HCT116 (cell line): ENCODE measurements at places on chromosomes 16 and 17. TPM values are rescaled to one million over a fixed set of nuclear protein-coding genes. Genes with fewer than 3 reads are reported as not detected.

GRCh38 chr17:4340914-4341615 lies 25.4 kb downstream of the UBE2G1 start:
- no peak for DNase-seq

DNA sequence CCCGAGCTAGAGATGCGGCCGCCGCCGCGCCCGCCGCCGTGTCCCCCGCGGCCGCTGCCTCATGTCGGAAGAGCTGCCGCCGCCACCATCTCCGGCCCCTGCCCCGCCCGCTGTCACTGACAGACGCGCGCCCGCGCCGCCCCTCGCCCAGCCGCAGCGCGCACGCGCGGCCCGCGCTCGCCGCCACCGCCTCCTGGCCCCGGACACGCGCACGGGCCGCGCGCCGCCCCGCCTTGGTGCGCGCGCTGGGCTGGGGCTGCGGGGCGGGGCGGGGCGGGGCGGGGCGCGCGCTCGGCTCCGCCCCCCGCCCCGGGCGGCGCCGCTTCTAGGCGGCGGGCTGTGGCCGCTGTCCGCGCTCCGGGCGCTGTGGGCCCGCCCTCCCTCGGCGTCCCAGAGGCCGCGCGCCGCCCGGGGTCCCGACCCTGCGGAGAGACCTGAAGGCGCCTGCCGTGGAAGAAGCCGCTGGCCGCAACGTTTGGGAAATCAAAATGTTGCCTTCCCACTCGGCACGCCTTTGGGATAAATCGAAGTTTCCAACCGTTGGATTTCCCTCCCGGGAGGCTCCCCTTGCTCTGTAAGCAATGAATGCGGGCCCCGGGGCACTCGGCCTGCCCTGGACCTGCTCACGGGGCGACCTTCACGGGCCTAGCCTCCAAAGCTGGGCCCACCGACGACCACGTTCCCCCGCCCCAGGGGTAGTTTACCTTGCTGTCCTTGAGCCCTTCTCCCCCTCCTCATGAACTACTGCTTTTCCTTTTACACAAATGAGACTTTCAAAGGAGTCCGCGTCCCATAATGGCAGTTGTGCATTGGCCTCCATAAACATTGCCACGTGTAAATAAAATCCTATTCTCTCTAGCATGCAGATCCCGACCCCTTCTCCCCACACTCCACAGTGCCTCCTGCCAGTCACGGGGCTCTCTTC lies at the start of gene ADCY9:
Gene ADCY9, minus strand, starts transcription at position 118 of the 925 bp plus-strand sequence. CDS start 1,000 bp downstream, outside the sequence.
- DNase-seq, result peak; percentile 16

CDK5R1 gene
- total RNA-seq, result 5.4 TPM

DNA sequence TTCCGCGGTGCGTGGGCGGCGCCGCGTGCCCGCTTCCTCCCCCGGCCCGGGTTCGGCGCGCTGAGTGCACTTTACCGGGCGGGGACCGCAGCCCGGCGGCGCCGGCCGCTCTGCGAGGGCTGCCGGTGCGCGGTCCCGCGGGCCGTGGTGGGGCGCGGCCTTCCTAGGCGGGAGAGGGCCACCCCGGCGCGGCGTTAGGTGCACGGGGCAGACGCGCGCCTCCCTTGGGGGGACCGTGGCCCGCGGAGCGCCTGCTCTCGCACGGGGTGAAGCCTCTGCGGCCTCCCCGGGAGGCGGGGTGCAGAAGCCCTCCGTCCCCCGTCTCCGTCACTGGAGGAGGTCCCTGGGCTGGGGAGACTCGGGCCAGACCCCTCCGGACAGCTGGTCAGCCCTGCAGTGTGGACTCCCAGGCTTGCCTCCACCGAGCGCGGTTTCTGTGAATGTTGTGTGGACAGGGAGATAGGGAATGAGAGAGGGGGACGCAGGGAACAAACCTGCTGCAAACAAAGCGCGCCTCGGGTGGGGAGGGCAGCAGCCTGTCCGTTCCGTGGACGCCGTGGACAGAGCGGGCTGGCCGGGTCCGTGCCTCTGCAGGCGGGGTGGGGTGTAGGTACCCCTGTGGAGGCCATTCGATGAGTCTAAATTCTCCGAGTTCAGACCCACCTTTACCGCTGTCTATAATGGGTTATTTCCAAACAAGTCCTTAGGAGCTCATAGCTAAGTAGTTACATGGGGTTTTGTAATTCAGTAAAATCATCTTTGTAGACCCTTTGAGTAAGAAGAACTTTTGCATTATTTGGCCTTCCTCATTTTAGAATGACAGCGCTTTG lies 721 bp downstream of the TBCD start:
- DNase-seq, result no peak

- DNase-seq, result no peak
Observed at GRCh38 chr17:80704894-80705293, 160.3 kb downstream of the RPTOR start.

- peak; percentile 12 for DNase-seq
Observed at GRCh38 chr16:19329932-19330331, 44.4 kb downstream of the CLEC19A start.

DNA sequence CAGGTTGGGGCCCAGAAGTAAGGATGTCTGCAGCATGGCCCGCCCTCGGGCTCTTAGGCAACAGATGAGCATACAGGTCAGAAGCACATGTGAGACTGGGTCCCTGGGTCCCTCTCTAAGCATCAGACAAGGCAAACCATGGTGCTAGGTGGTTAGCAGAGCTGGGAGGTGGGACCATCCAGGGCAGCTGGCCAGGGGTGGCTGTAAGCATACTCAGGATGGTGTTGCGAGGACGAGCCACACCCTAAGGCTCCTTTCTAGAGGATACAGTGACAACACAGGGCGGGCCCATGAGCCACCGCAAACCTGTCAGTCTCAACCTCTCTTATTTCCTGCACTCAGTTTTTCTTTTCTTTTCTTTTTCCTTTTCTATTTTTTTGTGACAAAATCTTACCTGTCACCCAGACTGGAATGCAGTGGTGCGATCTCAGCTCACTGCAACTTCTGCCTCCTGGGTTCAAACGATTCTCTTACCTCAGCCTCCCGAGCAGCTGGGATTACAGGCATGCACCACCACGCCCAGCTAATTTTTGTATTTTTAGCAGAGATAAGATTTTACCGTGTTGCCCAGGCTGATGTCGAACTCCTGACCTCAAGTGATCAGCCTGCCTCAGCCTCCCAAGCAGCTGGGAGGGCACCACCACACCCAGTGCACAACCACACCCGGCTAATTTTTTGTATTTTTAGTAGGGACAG lies 3.6 kb downstream of the FA2H start:
- DNase-seq, result no peak

DNA sequence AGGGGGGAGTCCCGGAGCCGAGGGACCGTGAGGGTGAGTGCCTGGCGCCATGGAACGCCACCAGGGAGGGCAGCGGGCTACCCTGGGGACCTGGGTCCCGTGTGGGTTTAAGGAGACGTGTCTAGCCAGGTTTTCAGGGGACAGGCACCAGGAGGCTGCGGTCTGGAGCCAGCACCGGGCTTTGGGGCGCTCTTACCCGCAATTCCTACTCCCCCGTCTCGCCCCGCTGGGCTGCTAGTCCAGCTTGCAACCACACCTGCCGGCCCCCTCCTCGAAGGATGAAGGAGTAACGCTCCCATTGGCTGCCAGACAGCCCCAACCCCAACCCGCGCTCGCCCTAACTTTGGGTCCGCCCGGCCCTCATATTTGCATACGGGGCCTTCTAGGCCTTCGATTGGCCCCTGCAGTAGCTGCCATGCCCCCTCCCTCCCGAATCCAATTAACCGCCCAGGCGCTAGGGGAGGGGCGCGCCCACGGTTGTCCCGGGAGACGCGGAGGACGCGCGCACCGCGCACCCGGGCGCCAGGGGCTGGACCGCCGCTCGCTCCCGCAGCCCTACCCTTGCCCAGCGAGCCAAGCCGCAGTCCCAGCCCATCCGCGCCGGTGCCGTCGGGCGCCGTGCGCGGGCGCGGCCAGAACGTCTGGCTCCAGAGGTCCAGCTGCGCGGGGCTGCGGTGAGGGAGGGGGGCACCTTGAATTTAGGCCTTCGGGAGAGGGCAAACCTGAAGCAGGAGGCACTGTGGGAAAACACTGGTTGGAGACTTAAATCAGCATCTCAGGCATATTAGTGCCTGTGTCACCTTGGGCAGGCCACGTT lies at the start of gene TTLL6:
Gene TTLL6, minus strand, starts transcription at position 456 of the 817 bp plus-strand sequence. Its CDS starts 157 bp downstream, at position 299.
- DNase-seq, result peak; percentile 89

DNA sequence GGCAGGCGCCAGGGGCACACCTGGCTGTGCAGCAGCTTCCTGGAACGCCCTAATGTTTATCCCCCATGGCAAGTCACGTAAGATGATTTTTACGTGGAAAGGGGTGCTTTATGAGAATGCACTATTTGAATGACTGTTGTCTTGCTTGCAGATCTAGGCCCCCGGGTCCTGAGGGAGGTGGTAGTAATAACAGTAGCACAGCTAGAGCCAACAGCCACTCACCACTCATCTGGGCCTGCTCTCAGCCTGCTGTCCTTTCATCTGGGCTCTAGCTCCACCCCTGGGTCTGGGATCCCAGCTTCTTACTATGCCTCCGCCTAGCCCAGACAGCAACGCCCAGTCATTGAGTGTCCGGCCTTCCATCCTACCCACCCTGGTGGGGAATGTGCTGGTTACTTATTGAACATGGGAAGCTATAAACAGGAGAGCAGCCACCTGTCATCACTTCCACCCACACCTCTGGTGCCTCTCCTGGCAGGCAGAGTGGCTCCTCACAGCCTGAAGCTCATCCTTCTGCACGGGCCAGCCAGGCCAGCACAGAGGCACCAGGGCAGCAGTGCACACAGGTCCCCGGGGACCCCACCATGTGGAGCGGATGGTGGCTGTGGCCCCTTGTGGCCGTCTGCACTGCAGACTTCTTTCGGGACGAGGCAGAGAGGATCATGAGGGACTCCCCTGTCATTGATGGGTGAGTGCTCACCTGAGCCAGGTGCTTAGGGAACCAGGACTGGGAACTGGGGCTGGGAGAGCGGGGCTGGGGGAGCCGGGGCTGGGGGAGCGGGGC lies 16.6 kb downstream of the DPEP1 start:
- DNase-seq, result no peak
